Stimulated activated CD8-positive, alpha-beta memory T cell treated with anti-CD3 and anti-CD28 coated beads, Interleukin-7, amount 100 ng/mL, for 48 hours (primary cell): ENCODE measurements at places on chromosomes 3 and 15.

- DNase-seq, result no peak
These were observed 567.9 kb downstream of the GOLGA6L6 start for GRCh38 chr15:19973718-19974117.

- no peak for DNase-seq
These were observed 249.9 kb upstream of the TLE3 start for GRCh38 chr15:70347321-70348225.

GRCh38 chr3:50222169-50222528, 13.9 kb upstream of the GNAI2 start:
- no peak for DNase-seq

- DNase-seq, result no peak
These were observed 21.2 kb downstream of the GJD2 start for GRCh38 chr15:34733621-34734020.

DNA sequence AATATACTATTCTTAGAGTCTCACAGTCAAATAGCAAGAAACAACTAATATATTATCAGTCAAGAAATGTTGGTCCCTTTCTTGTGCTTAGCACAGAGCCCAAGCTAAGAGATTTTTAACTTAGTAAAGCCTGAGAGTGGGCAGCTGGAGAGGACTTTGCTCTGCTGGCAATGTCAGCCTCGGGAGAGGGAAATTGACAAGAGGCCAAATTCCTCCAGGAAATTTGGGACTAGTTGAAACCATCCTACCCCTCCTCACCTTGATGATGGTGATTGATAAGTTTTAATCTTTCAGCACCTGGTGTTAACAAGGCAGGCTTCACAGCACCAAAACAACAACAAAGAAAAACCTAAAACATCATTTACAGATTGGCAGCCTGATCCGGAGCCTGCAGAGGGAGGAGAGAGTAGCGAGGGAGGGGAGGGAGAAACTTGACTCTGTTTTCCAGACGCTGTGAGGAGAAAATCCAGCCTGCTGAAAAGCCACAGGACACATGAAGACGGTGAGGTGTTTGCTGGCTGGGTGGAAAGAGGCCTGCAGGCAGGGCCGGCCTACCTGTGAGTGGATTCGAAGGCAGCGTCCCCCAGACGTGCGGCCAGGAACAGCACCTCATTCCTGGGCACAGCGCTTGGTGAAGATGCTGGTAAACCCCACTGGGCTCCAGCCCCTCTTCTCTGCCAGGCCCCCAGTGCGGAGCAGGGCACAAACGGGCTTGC, 150.9 kb downstream of the LRRC28 start:
- DNase-seq, result no peak
